ENCODE measurements at places on chromosomes 7 and 10.

- no peak for DNase-seq
Measured at GRCh38 chr10:116000151-116000842, 272.7 kb downstream of the GFRA1 start.

- no peak for DNase-seq
Measured at GRCh38 chr7:75924256-75924655, 9.3 kb downstream of the POR start.

- DNase-seq = no peak
Measured at GRCh38 chr7:79211724-79212123, 241.7 kb downstream of the MAGI2 start.

GRCh38 chr10:76045174-76045573 is 613.8 kb downstream of the LRMDA start:
- no peak for DNase-seq

- no peak for DNase-seq
Measured at GRCh38 chr7:39554583-39555165, 11.5 kb upstream of the YAE1 start.

- no peak for DNase-seq
Measured at GRCh38 chr7:138358850-138359341, 101.2 kb upstream of the TRIM24 start.

GRCh38 chr7:8125680-8126444 is 136.1 kb downstream of the ICA1 start:
- DNase-seq = peak; percentile 45

- no peak for DNase-seq
Measured at GRCh38 chr10:6336016-6336415, 133.3 kb downstream of the PFKFB3 start.

- DNase-seq = no peak
Measured at GRCh38 chr7:40595129-40595528, 460.3 kb downstream of the SUGCT start.

- DNase-seq = no peak
Measured at GRCh38 chr10:85719408-85719807, 647.2 kb downstream of the GRID1 start.

- no peak for DNase-seq
Measured at GRCh38 chr7:5494320-5494682, 70.7 kb upstream of the TNRC18 start.

DNA sequence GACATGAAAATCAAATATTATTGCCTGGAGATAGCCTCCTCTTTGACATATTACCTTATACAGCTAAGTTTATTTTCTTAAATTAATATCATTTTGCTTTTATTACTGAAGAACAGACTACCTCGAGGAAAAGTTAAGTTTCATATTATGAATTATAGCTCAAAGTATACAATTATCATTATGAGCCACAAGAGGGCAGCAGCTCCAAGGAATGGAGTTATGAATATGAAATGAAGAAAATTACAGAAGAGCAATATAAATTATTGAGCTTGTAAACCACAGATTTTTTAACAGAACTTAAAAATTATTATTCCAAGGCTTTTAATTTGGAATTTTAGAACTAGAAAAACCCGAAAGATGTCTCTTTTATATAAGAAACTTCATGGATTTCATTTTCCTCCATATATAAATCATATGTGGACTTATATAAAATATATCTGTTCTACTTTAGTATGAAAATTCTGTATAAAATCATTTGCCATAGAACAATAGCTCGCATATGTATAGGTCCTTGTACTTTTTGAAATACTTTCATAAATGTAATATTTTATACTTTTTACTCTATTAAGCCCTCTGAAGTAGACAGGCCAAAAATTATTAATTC is 40.1 kb downstream of the IQUB start:
- no peak for DNase-seq

DNA sequence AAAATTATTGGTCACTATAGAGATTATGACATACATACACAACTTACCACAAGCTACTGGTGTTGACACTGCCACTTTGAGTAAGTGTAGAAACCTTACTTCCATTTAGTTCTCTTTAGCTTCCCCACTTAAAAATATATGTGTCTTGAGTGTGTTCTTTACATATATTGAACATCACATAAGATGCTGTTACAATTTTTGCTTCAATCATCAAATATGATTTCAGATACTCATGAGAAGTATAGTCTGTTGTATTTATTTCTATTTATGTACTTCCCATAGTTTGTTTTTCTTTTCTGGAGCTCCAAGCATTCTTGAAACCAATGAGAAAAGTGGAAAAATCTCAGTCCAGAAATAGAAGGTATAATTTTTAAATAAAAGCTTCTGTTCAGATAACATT is 102.7 kb upstream of the SDK1 start:
- DNase-seq = no peak

DNA sequence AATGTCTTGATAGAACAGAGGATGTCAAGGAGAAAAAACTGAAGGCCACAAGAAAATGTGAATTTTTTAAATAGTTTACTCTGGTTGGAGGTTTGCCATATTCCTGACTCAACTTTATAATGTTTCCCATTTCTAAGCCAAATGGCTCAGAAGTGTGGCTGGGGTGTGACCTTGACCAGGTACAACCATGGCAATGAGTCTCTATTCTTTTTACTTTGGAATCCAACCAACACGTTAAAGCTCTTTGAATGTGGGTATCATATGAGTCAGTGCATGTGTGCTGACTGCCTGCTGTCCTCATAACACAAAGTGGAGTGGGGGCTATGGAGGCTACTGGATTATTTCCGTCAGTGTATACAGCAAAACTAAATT is 33.5 kb upstream of the DLD start:
- no peak for DNase-seq

GRCh38 chr10:120505056-120505455 is 48.0 kb downstream of the PLPP4 start:
- DNase-seq = no peak

DNA sequence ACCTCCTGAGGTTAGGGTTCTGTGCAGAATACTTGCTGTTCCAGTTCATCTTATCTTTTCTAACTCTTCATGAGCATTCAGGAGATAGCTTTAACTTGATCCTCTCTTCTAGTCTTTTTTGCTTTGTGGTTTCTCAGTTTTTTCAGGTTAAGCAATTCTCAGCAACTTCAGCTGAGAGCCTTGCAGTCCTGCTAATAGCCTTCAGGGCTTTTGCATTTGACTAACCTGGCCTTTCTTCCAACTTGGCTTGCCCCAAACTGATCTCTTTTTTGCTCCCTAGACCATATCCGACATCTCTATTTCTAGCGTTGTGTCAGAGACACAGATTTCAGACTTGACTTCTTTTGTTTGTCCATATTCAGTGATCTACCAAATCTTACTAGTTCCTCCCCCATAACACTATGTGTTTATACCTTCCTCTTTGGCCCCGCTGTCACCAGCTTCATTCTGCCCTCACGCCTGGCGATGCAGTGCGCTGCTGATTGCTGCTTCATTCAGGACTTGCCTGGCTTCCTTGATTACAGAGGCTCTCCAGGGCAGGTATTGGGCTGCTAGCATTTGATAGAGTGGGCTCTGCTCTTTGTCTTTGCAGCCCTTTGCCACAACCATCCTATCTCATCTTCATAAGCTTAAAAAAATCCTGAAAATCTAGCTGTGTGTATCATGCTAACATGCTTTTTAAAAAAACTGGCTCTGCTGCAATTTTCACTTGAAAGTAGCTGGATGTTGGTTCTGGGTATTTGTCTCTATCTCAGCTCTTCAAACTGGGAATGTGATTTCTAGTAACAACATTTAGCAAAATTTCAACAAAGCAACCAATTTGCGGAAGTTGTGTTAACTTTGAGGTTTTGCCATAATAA is 9.6 kb downstream of the CUL1 start:
- no peak for DNase-seq

DNA sequence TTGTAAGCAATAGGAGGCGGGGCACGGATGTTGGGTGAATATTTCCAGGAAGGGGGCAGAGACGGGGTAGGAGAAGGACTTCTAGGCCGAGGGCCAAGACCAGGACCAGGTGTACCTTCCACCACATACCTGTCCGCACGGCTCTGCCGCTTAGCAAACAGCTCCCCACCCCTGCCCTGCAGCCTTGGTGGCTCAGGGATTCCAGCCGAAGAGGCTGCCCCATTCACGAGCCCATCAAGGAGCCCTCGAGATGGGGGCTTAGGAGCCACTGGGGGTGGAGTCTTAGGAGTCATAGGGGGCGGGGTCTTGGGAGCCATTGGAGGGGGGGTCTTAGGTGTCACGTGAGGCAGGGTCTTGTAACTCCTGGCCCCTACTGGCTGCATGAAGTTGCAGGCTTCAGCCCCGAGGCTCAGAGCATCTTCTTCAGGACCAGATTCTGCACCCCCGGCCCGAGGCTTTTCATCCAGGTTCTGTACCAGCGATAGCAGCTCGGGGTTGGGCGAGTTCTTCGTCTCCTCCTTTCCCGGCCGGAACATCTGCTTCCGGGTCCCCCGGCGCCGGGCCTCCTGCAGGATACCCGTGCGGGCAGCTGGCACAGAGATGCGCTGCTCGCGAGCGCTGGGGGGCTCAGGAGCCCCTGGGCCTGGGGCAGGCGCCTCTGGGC is 6.1 kb upstream of the MYOZ1 start:
- no peak for DNase-seq

- DNase-seq = no peak
Measured at GRCh38 chr7:142556740-142557139, 192.5 kb upstream of the PRSS1 start.

GRCh38 chr7:158821171-158822031 is 7.9 kb downstream of the ESYT2 start:
- no peak for DNase-seq

DNA sequence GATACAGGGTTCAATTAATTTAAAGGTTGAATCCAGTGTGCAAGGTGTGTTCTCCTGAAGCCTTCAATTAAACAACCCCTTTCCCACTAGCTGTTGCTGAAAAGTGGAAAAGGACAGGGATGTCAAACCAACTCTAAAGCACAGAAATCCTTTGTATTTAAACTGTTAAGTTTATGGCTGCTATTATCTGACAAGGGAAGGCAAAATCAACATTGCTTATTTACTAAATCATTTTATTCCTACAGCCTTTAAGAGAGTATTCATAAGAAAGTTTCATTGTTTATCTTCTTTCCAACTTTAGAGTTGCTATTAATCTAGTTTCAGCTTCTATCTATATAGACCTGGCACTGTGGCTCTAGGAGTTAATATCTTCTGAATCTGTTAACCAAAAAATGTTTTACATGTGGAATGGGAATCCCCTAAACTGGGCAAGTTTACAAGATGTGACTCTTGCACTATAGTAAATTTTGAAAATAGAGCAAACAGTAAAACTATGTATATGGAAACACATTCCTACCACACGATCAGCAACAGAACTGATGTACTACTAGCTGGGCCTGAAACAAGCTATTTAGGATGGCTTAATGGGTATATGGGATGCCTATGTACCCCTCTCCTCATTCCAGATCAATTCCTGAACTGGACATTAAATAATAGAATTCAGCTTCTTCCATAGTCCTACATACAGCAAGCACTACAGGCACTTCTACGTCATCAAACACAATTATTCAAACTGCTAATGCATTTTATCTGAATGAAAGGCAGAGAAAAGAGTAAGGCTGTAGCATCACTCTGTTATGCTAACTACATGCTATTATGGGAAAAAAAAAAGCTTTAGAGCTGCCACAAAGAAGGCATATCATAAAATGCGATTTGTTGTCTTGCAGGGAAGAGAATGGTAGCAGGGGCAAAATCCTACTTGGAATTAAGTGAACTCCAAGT is 52.8 kb downstream of the CDK6 start:
- DNase-seq = no peak

- DNase-seq = no peak
Measured at GRCh38 chr7:92621561-92622023, 31.4 kb upstream of the FAM133B start.

DNA sequence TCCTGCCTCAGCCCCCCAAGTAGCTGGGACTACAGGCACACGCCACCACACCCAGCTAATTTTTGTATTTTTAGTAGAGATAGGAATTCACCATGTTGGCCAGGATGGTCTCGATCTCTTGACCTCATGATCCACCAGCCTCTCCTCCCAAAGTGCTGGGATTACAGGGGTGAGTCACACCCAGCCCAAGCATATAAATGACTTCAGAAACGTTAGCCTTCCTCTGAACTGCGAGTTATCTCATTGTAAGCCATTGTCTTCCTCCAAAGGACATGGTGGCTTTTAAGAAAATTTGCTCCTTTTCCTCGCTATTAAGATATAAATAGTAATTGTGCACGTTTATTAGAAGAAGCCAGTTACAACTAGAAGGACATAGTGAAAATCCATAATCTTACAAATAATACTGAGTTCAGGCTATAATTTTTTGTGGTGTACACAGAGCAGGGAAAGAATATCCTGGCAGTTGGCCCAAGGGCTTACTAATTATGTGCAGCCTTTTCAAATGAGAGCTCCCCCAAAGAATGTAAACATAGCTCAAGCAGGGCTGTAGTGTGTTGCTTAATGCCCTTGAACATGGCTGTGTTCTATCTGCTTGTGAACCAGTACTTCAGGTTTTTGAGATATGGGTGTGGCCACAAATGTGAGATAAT is 495.8 kb downstream of the PARD3 start:
- DNase-seq = no peak

Data from stimulated activated CD8-positive, alpha-beta memory T cell treated with anti-CD3 and anti-CD28 coated beads, Interleukin-7, amount 100 ng/mL, for 24 hours (primary cell).